ENCODE measurements at places on chromosomes 3 and 15. TPM values are rescaled to one million over a fixed set of nuclear protein-coding genes. Genes with fewer than 3 reads are reported as not detected.

DNA sequence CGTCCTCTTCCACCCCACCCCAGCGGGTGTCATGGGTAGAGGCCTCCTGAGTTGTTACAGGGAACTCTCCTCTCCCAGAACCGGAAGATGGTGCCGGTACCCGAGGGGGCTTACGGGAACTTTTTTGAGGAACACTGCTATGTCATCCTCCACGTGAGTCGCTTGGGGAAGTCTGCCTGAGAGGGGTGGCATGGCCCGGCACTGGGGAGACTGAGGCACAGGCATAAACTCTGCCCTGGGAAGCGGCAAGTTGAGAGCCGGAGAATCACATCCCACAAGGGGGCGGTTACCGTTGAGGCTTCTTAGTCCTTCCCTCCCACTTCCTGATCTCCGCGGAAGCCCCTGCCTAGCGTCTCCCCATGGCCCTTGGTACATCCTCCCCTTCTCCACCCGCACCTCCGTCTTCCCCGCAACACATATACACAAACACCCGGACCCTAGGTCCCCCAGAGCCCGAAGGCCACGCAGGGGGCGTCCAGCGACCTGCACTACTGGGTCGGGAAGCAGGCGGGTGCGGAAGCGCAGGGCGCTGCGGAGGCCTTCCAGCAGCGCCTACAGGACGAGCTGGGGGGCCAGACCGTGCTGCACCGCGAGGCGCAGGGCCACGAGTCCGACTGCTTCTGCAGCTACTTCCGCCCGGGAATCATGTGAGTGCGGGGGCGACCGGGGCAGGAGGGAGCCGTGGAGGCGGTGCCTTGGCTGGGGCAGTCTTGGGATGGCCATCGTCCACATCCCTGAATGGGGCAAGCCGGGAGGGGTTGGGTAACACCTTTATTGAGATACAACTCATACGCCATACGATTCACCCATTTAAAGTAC lies 3.4 kb downstream of the VILL start:
- peak; percentile 89 for DNase-seq

Gene ATP13A5
- not detected for total RNA-seq

DNA sequence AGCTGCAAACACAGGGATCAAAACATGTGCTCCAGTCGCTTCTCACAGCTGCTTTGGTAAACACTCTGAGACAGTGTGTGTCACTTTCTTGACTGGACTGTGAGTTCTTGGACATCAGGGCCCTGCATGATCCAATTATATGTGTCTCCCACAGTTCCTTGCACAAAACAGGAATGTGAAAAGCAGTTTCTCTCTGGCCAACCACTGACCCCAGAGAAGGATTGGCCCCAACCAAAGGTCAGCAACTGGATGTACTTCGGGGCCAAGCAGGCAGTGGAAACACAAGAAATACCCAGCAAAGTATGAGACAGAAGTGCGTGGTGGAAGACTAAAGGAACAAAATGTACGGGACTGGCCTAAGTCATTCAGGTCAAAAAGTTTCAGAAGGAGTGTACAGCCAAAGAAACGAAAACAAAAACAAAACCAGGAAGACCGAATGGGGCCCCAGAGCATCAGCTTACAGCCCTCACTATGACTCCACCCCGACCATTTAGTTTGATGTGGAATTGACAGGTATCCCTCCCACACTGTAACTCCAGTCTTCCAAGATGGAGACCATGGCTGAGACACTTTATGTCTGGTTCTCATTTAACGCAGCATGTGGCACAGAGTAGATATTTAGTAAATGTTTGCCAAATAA lies 76.7 kb upstream of the LPP start:
- peak; percentile 53 for DNase-seq

Gene MOBP
- not detected for total RNA-seq

Gene KIF23
- not detected for total RNA-seq

Gene DMXL2
- 3.3 TPM for total RNA-seq

- no peak for DNase-seq
Observed at GRCh38 chr3:151372063-151372820, 12.3 kb downstream of the P2RY12 start.

Gene CD200
- total RNA-seq = 0.62 TPM

GRCh38 chr3:114213292-114213626 lies 24.1 kb downstream of the ZNF80 start:
- no peak for DNase-seq

Gene TEX55
- total RNA-seq = not detected

DNA sequence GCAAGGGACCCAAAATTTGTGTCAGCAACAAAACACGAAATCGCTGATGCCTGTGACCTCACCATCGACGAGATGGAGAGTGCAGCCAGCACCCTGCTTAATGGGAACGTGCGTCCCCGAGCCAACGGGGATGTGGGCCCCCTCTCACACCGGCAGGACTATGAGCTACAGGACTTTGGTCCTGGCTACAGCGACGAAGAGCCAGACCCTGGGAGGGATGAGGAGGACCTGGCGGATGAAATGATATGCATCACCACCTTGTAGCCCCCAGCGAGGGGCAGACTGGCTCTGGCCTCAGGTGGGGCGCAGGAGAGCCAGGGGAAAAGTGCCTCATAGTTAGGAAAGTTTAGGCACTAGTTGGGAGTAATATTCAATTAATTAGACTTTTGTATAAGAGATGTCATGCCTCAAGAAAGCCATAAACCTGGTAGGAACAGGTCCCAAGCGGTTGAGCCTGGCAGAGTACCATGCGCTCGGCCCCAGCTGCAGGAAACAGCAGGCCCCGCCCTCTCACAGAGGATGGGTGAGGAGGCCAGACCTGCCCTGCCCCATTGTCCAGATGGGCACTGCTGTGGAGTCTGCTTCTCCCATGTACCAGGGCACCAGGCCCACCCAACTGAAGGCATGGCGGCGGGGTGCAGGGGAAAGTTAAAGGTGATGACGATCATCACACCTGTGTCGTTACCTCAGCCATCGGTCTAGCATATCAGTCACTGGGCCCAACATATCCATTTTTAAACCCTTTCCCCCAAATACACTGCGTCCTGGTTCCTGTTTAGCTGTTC lies 34.9 kb downstream of the CHDH start:
- DNase-seq = no peak

DNA sequence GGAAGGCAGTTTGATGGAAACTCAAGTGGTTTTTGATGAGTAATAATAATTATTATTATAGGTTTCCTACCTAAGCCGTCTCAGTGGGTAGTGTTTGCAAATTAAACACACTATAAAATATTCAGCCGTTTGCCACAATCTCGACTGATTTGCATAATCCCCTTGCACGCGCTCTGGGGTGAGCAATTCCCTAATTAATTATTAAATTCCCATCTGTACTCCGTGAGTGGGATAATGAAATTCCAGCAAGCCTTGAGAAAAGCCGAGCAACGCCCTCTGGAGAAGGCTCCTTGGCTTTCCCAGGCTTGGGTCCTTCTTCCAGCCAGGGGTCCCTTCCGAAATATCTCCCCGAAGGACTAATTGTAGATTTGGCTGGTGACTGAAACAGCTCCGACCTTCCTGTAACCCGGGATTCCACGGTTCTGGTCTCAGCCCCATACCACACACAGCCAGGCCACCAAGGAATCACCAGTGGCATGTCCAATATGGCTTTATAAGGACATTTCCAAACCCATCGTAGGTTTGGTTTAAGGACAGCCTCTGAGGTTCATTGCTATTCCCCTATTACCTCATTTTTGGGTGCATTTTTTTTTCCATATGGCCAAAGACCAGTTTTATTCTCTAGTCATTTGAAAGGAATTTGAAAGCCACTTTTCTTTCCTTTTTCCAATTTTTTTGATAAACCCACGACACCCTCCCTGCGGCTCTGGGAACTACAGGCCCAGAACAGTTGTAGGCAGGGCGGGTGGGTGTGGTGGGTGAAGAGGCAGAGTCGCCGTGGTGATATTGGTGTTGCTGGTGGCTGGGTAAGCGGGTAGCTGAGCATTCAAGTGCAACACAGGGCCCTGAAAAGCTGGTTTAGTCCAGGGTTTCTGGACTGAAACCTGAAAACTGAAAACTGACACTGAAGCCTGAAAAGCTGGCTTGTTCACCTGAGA lies 33.2 kb upstream of the RGMA start:
- DNase-seq = peak; percentile 44

Gene P2RY1
- total RNA-seq = 1.0 TPM

GRCh38 chr15:94677202-94677790 lies 445.9 kb downstream of the MCTP2 start:
- DNase-seq = no peak

GRCh38 chr3:4744405-4745234 lies 234.6 kb upstream of the BHLHE40 start:
- DNase-seq = no peak

DNA sequence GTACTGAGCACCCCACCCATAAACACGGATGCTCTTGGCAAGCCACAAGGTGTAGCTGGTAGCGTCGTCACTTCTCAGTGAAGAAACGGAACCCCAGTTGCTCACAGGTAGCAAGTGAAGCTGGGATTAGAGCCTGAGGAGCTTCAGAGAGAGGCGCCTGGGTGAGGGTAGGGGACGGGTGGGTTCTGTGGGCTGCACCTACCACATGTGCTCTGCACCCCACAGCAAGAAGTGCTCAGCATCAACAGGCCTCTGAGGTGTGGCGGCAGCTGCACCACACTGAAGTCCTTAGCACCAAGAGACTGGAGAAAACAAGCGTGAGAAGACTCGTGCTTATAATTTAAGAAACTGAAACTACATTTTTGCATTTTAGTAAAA lies 9.8 kb downstream of the MAP6D1 start:
- no peak for DNase-seq

DNA sequence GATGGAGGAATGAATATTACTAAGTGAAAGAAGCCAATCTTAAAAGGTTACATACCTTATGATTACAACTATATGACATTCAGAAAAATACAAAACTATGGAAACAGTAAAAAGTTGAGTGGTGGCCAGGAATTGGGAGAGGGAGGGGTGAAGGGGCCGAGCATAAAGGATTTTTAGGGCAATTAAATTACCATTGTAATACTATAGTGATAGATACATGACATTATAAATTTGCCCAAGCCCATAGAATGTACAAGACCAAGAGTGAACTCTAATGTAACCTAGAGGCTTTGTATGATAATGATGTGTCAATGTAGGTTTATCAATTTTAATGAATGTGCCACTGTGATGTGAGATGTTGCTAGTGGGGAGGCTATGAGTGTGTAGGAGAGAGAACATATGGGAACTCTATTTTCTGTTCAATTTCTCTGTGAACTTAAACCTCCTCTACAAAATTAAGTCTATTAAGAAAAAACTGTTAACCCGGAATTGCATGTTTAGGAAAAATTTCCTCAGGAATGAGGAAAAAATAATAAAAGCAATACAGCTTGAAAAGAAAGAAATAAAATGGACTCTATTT lies 541.9 kb upstream of the UBE2E2 start:
- no peak for DNase-seq

GRCh38 chr3:194671511-194671899 lies 486 bp downstream of the LSG1 start:
- DNase-seq = no peak

DNA sequence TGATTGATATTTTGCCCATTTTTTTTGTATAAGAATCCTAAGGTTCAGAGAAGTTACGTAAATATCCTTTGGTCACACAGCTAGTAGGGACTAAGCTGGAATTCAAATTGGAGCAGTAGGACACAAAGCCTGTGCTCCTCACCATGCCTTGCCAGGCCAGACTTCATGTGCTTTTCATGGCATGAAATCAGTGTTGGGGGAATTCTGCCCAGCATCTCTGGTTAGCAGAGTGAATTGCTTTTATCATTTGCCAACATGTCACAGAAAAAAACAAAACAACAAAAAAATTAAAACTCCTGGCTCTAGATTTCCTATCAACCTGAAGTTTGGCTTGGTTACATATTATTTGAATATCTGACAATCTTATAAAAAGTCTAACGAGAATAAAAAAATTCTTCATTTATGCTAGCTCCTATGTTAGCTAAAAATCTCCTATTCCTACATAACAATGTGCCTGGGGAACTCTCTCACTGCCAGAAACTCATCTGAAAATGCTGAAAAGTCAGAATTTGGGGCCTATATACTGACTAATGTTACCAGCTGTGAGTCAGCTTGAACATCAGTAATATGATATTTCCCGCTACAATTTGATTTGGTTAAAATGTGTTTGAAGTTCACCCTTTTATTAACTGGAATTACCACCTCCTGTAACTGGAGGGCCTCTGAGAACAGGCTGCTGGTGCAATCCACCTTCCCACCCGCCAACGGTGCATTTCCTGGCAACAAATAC lies 141.7 kb downstream of the TIGIT start:
- DNase-seq = no peak

GRCh38 chr3:187369089-187369447 lies 883 bp downstream of the RTP4 start:
- no peak for DNase-seq

- DNase-seq = no peak
Observed at GRCh38 chr3:56295161-56295560, 173.1 kb downstream of the ERC2 start.

GRCh38 chr3:52524752-52525679 lies 8.6 kb downstream of the NT5DC2 start:
- peak; percentile 73 for DNase-seq

DNA sequence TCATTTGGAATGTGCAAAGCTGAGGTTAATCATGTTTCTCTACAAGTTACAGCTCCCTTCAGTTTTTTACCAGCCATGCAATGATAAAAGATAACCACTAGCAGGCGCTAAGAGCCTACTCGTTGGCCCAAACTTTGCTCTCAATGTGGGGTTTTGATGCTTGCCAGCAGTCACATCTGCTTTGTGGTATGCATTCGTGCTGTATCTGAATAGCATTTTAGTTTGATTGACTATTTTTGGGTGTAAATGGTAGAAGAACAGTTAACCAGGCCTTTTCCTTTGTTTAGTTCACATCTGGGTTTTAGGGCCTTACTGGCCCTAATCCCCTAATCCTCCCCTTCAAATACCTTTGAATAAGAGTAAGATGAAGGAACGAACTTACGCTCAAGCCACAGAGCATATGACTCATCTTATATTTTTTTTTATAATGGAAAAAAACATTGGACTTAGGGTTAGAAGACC lies 4.4 kb upstream of the CLDN11 start:
- no peak for DNase-seq

DNA sequence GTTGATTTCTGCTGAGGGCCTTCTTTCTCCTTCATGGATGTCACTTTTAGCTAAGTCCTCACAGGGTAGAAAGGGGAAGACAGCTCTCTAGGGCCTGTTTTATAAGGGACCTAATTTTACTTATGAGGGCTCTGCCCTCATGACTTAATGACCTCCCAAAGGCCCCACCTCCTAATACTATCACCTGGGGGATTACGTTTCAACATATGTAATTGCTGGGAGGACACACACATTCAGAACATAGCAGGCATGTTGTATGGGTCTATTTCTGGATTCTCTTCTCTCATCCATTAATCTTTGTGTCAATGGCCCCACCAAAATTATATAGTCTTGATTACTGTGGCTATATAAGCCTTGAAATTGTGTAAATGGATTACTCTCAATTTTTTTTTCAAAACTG lies 255.0 kb downstream of the CLSTN2 start:
- DNase-seq = no peak

DNA sequence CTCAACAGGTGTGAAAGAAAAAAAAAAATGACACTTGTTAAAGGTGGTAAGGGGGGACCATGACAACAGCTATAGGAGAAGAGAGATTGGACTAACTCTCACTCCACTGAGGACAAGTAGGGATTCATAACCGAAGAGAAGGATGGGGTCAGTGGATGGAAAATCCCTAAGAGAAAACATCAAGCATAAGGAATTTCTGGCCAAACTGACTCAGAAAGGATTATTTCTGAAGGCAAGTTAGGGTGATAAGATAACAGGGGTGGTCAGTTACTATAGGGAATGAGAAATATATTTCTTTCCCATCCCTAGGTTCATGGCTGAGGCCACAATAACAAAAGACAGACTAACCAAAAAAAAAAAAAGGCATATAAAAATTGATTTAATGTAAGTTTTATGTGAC lies 9.5 kb upstream of the RARB start:
- DNase-seq = no peak

Gene SOX2
- total RNA-seq = not detected

Gene GOLGA6A
- 1.1 TPM for total RNA-seq

- no peak for DNase-seq
Observed at GRCh38 chr15:70587896-70588567, 175.3 kb downstream of the UACA start.
